ENCODE measurements at places on chromosomes 1 and 21.

- DNase-seq: no peak
Measured at GRCh38 chr1:177873238-177873637, 96.6 kb downstream of the SEC16B start.

GRCh38 chr1:179142889-179143299, 61.0 kb downstream of the TOR3A start:
- DNase-seq: no peak

- no peak for DNase-seq
Measured at GRCh38 chr1:235105051-235106043, 23.3 kb downstream of the TOMM20 start.

GRCh38 chr1:100494393-100495084, 43.4 kb upstream of the GPR88 start:
- DNase-seq: no peak

DNA sequence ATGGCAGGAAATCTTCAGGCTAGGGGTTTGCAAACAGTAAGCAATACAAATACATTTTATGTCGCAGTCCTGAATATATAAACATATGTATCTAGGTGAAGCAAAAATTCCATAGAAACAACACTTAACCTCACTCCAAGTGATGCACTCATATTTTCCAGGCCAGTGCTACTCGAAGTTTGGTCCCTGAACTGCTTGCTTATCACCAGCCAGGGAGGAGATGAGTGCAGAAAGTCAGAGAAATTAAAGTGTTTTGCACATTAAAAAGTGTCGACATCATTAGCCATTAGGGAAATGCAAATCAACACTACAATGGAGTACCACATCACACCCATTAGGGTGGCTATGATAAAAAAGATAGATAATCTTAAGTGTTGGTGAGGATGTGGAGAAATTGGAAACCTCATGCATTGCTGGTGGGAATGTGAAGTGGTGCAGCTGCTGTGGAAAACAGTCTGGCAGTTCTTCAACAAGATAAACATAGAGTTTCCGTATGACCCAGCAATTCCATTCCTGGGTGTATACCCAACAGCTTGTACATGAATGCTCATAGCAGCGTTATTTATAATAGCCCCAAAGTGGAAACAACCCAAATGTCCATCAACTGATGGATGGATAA, 70.5 kb upstream of the CSF1 start:
- no peak for DNase-seq

DNA sequence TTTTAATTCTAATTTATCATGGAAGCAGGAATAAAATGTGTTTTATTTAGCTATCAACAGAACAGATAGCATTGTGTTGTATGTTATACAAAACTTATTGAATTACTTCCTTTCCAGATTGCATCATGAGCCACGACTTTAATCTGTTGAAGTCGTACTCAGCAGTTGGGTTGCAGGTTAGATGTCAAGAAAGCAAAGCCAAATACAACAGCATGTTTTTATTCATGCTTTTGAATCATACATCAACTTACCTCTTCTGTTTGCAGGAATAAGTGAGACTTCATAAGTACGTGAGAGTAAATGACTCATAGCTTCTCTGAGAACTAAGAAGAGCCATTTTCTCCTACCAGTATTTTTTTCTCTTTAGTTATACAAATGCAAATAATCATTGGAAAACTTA, 110.8 kb upstream of the ADGRL4 start:
- no peak for DNase-seq

- DNase-seq: no peak
Measured at GRCh38 chr1:195866781-195867222, 741.4 kb downstream of the KCNT2 start.

DNA sequence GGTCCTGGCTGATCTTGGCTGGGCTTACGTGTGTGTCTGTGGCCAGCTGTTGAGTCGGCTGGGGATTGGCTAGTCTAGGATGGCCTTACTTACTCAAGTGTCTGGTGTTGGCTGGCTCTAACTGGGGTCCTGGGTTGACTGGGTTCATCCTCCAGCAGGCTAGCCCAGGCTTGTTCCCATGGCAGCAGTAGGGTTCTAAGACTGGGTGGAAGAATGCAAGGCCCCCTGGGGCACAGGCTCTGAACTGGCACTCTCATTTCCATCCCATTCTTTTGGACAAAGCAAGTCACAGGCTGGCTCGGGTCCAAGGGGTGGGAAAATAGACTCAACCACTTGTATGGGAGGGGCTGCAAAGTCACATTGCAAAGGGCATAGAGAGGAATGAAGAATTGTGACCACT, 7.9 kb upstream of the OPRD1 start:
- DNase-seq: no peak

DNA sequence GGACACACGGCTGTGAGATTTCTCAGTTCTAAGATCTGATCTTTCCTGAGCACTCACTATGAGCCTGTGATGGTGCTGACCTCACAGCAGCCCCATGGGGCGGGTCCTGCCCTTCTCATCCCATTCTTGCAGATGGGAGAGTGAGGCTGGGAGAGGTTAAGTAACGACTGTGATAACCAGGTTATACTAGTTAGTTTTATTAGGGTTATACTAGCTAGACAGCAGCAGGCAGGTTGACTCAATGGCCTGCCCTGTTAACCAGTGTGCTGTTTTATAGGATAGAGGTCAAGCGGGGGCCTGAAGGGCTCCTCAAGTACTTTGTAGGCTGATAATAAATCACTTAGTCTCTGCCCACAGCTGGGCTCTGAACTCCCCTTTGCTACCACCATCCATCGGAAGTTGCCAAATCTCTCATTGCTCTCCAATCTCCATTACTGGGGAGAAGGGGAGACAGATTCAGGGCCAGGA, 4.8 kb downstream of the CNTN2 start:
- DNase-seq: no peak

GRCh38 chr1:26820784-26821269, 5.7 kb upstream of the ZDHHC18 start:
- DNase-seq: peak; percentile 61

- peak; percentile 26 for DNase-seq
Measured at GRCh38 chr21:36135391-36136102, 668 bp downstream of the CBR3 start.

DNA sequence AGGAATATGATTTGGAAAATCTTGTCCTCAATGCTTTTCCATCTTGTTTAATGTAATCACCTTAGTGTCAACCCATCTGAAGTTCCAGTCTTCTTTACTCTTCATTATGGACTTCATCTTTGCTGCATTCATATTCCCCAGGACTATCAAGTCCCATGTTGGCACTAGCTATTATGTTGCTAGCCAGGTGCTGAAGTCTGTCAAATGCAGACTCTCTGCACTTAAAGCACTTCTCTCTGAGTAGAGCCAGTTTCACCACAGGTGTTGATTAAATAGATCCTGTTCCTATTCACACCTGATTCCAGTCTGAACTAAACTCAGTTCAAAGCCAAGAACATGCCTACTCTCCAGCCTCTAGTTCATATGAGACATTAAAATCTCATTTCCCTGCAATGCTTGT, 75.0 kb upstream of the PKN2 start:
- DNase-seq: no peak

- no peak for DNase-seq
Measured at GRCh38 chr1:176694713-176695112, 231.7 kb downstream of the PAPPA2 start.

- DNase-seq: no peak
Measured at GRCh38 chr1:16981269-16981849, 939 bp upstream of the MFAP2 start.

DNA sequence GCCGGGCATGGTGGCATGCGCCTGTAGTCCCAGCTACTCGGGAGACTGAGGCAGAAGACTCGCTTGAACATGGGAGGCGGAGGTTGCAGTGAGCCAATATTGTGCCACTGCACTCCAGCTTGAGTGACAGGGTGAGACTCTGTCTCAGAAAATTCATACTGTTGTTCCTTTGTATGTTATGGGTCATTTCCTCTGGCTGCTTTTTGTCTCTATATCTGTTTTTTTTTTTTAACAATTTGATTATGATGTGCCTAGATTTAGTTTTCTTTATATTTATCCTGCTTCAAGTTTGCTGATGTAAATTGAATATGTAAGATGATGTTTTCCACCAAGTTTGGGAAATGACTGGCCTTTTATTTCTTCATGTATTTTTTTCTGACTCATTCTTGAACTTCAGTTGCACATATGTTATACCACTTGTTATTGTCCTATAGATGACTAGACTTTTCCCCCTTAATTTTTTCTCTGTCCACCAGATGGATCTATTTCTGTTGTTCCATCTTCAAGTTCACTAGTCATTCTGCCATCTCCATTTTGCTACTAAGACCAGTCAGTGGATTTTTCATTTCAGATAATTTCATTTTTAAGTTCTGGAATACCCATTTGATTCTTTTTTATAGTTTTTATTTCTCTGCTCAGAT, 173.5 kb downstream of the GALNT2 start:
- DNase-seq: no peak

DNA sequence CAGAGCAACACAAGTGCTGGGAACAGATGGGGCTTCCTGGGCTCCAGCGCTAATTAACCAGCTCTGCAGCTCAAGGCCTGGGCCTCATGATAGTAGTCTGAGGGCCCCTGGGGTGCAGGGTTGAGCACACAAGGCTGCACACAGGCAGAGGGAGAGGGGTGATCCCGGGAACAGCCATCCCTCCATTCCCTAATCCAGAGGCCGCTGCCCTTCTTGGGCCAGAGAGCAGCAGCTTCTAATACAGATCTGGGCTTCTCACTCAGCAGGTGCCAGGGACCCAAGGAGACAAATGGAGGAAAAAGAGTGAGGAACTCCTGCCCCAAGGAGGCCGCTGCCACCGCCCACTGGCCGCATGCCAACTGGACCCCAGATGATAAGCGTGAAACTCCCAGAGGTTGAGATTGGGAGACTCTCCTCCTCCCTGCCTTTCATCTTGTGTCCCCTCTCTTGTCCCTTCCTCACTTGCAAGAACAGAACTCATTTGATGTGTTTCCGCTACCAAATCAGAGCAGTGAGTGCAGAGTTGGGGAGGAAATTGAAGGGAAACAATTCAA, 58.0 kb upstream of the IFNAR2 start:
- DNase-seq: no peak

GRCh38 chr1:16438924-16439323, 1.6 kb upstream of the NECAP2 start:
- no peak for DNase-seq

GRCh38 chr1:25809929-25810328, 9.8 kb upstream of the MTFR1L start:
- DNase-seq: no peak

- no peak for DNase-seq
Measured at GRCh38 chr1:30418061-30418938, 305.1 kb downstream of the MATN1 start.

DNA sequence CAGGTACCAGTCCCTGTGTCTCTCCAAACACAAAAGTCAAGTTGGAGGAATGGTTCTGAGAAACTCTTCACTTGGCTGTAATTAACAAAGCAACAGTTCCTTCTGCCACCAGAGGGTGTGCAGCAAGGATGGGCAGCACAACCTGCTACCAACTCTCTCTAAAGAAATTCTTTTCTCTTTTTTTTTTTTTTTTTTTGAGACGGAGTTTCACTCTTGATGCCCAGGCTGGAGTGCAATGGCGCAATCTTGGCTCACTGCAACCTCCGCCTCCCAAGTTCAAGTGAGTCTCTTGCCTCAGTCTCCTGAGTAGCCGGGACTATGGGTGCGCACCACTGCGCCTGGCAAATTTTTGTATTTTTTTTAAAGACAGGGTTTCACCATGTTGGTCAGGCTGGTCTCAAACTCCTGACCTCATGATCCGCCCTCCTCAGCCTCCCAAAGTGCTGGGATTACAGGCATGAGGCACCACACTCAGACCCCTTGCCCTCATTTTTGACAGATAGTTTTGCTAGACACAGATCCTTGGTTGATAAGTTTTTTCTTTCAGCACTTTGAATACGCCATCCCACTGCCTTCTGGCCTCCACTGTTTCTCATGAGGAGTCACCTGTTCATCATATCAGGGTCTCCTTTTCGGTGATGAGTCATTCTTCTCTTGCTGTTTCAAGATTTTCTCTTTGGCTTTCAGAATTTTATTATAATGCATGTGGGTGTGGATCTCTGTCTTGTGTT, 12.1 kb upstream of the DEGS1 start:
- DNase-seq: peak; percentile 19

DNA sequence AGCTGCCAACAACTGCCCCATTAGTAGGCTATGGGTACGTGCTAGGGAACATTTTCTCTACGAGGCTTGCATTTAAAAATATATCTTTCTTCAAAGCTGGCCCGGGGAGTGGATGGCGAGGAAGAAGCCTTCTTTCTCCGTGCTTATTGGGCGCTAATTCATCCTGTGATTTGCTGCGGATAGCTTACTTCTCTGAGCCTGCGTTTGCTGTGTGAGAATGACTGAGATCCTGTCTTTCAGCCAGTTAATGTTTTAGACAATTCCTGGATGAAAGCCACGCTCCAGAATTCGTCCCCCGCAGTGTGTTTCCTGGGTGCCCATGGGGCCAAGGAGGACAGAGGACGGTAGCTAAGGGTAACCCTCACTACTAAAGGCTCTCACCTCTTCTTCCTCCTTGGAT, 57.8 kb upstream of the TARBP1 start:
- no peak for DNase-seq

GRCh38 chr1:14567056-14567455, 31.4 kb upstream of the KAZN start:
- DNase-seq: no peak

GRCh38 chr21:15018382-15018781, 46.4 kb downstream of the NRIP1 start:
- no peak for DNase-seq

DNA sequence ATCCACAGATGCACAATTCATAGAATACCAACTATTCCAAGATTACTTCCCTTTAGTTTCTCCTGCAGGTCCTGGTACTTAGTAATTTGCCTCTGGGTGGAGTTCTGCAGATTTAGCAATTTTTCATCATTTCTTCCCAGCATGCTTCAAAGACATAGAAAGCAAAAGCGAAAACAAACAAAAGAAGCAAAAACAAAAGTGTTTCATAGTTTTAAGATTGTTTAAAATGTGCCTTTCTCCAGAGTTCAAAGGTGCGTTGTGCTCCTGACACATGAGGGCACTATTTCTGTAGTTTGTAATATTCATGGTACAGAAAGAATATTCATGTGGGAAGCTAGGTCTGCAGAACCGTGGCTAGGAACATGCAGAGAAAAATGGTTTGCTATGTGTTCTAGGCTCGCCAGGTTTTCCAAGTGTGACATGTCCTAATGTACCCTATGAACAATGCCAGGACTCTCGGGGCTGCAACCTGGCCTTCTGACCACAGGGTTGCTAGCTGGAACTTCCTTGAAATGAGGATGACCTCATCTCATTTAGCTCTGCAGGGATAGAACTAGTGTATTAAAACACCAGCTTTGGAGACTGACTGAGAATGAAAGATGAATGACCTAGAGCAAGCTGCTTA, 30.0 kb upstream of the RCSD1 start:
- peak; percentile 9 for DNase-seq

Data from CD4-positive, CD25-positive, alpha-beta regulatory T cell (primary cell).